ENCODE measurements at places on chromosomes 3 and 15.

DNA sequence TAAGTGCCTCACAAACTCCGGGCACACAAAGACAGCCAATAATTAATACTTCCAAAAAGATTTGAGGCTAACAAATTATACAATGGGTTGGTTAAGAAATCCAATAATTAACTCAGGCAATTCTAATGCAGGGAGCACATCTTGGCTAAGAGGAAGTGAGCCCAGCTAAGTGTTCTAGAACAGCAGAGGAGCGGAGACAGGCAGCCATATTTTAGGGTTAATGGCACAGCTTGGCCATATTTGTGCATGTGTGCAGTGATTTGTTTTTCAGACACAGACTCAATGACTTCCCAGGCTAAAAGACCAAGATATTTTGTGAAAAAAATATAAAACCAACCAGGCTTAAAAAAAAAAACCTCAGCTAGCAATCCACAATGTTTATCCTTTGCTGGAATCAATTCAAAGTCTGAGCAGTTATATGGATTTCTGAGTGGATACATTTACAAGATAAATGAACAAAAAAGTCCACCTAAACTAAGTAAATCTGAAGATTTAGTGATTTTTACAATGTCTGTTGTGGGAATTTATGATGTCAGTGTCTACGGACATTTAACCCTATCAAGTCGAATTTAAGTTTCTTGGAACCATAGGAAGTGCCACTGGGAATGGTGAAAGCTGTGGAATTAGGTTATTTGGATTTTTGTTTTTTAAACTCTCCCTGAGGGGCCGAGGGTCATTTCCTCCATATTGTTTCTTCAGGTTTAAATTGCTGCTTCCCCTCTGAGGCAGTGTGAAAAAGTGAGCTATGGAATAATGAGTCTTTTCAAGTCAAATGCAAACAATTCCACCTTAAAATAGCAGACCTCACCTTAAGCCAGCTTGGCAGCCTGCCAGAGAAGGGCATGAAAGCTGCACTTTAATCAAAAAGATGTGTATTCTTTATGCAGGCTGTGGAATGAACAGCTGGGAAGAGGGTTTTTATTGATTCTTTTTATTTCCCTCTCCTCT, 413.7 kb upstream of the TBL1XR1 start:
- DNase-seq, result no peak

DNA sequence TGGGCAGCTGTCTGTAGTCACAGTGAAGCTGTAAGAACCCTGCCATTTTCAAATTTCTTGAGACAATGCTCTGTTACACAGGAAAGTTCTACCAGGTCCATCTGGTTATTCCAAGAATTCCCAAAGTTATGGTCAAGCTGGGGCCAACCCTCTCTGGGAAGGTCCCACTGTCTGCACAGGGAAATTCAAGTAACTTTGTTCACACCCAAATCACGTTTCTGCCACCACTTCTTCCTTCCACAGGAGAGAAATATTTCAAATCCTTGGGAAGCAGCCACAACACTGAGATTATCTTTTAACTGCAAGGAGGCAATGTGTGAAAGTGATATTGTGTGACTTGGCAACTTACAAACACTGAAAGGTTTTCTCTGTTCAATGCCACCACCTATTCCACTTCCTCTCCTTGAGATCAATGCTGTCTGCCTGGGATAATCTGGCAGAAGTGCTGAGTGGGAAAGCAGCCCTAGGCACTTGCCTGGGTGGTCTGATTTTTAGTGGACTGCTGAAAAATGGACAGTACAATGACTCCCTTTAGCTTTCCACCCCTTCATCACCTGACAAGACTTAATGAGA, 5.6 kb downstream of the SCAMP2 start:
- DNase-seq, result no peak

DNA sequence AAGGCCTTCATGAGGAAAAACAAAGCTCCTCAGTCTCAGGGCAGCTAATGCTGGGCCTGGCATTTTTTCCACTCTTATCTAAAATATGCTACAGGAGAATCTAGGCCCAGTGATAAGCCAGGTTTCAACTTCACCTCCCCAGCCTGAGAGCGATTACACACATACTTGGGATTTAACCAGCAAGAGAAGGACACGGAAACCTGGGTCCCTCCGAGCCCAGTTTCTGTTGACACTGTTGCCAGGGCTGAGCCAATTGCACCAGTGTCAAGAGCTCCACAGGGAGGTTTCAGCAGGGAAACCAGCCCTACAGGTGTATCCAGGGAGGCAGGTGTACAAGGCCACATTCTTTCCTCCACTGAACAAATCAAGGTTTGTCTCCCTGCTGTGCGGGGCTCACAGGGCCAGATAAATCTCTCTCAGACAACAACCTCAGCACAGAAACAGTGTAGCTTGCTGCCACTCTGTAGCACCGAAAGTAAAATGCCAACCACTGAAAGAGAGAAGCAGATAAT, 85.4 kb downstream of the MAGI1 start:
- no peak for DNase-seq

GRCh38 chr15:41169781-41170180, 53.7 kb upstream of the INO80 start:
- DNase-seq, result no peak

All from stimulated activated CD4-positive, alpha-beta T cell treated with anti-CD3 and anti-CD28 coated beads, Interleukin-15, amount 100 ng/mL, for 1 hour (primary cell).